Myocyte (in vitro differentiated cells): ENCODE measurements at places on chromosomes 11 and 22.
A peak's percentile ranks its signal among the peaks of the same experiment; 100 is the strongest.

DNA sequence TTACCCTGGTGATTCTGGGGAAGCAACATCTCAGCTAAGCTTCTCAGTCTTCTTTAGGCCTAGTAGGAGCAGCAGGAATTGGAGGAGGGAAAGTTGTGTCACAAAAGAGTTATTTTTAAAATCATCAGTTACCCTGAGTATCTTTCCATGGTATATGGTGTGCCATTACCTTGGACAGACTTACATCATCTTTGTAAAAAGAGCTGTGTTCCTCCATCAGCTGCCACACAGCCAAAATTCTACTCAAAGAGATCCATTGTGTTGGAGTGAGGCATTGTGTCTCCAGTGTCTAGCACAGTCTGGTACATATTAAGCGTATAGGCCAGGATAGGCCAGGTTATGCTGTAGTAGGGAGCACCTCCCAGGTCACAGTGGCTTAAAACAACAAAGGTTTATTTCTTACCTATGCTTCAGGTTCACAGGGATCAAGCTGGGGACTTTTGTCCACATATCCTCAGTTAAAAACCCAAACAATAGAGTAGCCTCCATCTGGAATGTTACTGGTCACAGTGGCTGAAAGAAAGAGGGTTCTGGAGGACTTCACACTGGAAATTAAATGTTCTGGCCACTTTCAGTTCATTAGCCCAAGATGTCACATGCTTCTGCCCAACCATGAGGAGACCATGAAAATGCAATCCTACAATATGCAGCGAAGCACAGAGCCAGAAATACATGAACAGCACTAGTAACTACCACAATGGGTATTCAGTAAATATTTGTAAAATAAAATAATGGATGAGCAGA lies 9.9 kb upstream of the TMPRSS5 start:
- no peak for DNase-seq

DNA sequence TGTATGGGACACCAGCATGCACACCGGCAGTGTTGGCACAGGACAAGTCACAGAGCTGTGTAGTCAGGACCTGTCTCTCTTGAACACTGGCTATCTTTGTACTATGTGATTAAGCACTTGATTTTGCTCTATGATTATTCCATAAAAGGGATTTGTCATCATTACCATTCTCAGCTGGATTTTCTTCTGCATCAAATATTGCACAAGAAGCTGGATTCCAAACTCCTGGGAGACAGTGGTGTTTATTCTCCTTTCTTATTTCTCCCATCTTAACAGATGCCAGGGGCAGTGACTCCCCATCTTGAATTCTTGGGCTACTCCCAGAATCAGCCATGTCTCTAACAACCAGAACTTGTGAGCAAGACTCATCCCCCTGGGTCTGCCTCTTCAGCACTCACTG lies 62.5 kb upstream of the GNAZ start:
- no peak for DNase-seq

DNA sequence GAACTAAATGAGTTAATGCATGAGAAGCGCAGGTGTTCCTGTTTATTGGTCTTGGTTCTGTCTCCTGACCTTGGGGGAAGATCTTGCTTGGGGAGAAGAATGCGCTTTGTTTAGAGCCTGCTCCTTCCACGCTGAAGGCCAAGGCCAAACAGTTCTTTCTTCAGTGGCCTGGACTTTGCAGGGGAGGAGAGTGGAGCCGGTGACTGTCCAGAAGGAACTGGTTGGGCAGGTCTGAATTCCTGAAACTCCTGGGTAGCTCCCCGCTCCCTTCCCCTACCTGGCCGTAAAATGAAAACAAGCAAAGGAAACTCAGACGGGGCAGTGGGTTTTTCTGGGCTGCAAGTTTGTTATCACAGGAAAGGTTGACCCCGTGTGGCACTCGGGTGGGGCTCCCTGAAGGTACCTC lies 3.6 kb downstream of the ARHGAP8 start:
- no peak for DNase-seq

GRCh38 chr11:7490535-7490934 lies 5.2 kb downstream of the OLFML1 start:
- DNase-seq = no peak

- DNase-seq = no peak
Measured at GRCh38 chr11:94219771-94220170, 84.6 kb upstream of the IZUMO1R start.

- DNase-seq = no peak
Measured at GRCh38 chr22:49466878-49467595, 360.6 kb downstream of the BRD1 start.

GRCh38 chr11:2237457-2238238 lies 32.7 kb downstream of the ASCL2 start:
- no peak for DNase-seq

DNA sequence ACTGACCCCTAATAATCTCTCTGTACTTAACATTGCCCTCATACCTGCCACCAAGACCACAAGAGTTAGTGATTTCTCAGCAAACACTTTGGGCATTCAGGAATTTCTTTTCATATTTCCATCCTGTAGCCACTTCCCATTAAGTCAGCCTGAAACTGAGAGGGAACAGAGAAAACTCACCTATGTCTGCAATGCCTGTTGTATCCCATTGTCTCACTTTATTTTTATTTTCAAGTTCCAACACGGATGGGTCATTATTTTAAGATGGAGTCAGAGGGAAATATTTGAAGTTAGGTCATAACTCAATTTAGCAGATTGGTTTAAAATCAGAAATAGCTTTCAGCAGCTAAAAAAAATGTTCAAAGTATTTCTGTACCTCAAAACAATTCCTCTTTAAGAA lies 937.8 kb upstream of the CHORDC1 start:
- DNase-seq = peak; percentile 41

DNA sequence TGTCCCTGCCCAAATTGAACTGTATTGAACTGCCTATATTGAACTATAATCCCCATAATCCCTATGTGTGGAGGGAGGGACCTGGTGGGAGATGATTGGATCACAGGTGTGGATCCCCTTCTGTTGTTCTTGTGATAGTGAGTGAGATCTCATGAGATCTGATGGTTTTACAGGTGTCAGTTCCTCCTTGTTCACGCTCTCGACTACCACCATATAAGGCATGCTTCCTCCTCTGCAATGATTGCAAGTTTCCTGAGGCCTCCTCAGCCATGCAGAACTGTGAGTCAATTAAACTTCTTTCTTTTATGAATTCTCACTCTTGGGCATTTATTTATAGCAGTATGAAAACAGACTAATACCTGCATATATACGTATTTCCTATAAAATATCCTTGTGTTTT lies 206.5 kb upstream of the PDGFD start:
- no peak for DNase-seq

DNA sequence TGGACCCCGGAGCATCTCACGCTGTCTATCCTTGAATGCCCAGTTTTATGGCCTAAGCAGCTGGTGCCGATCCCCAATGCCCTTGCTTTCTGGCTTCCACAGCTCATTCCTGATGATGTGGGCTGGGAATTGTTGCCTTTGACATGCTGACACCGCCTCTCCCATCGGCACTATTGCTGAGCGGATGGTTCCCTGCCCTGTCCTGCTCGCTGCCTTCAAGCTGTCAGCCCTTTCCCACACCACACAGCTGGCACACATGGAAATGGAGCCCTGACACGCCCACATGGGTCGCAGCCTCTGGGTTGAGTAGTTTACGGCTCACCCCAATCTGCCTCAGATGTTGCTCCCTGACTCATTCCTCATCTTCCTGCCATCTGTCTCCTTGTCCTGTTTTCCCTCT lies 110.2 kb upstream of the SESN3 start:
- DNase-seq = peak; percentile 8

- no peak for DNase-seq
Measured at GRCh38 chr22:19142394-19142793, 2.1 kb downstream of the ESS2 start.

DNA sequence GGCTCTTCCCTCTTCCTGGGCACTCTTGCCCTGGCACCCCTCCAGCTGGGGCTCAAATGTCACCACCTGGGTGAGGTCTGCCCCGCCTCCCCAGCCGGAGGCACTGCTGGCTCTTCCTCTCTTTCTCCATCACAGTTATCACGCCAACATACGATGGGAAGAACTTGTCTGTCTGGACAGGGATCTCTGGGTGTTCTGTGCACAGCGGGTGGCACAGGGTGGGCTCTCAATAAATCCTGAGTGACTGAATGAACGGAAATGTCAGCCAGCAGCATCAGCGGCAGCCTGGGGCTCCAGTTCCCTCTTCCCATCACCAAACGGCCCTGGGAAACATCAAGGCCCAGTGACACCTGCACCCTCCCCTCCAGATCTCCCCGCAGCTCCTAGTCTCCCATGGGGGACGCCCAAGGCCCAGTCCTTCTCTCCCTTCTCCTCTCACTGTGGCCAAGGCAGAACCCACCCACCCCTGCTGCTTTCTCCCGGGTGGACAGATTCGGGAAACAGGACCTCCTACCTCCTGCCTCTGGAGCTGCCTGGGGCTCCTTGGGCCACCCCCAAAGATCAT lies 440 bp upstream of the SLC25A45 start:
- peak; percentile 95 for DNase-seq
